Calu3 (cell line): ENCODE measurements at places on chromosomes 5 and 9. TPM values are rescaled to one million over a fixed set of nuclear protein-coding genes. Genes with fewer than 3 reads are reported as not detected.

DNA sequence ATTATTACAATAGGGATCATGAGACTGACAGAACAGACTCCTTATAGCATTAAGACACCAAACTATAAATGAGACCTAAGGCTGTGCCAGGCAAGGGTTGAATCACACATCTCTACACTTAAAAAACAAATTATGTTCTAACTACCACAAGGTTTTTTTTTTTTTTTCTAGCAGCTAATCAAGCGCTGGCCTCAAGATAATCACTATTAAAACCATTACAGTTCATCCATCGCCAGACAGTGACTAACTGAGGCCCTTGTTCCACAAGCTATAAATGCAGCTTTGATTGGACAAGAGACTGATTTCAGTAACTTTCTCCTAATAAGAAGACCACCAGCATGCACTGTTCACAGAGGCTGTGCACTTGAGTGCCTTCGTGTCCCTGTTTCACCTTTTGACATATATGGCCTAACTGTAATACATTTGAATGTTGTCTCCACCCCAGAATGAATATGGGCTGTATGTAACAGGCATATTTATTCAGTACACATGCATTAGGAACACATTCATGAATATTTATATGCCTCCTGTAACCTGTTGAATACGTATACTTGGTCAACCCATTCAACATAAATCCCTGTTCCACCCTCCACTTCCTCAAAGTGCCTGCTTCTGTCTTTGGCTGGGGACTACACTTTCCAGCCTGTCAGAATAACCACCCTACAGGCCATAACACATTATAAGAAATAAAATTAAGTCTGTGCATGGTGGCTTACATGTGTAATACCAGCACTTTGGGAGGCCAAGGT is 22.8 kb upstream of the ZNF131 start:
- DNase-seq: no peak

GRCh38 chr9:104971511-104971910 is 43.6 kb upstream of the ABCA1 start:
- DNase-seq: no peak

Gene PCDHA10
- total RNA-seq: 0.78 and 0.91 TPM in 2 replicates

Gene RELL2
- total RNA-seq: 12.5 and 12.6 TPM in 2 replicates
